Activated naive CD8-positive, alpha-beta T cell treated with anti-CD3 and anti-CD28 coated beads for 36 hours (primary cell): ENCODE measurements at places on chromosomes 6 and 20.
A peak's percentile ranks its signal among the peaks of the same experiment; 100 is the strongest.

DNA sequence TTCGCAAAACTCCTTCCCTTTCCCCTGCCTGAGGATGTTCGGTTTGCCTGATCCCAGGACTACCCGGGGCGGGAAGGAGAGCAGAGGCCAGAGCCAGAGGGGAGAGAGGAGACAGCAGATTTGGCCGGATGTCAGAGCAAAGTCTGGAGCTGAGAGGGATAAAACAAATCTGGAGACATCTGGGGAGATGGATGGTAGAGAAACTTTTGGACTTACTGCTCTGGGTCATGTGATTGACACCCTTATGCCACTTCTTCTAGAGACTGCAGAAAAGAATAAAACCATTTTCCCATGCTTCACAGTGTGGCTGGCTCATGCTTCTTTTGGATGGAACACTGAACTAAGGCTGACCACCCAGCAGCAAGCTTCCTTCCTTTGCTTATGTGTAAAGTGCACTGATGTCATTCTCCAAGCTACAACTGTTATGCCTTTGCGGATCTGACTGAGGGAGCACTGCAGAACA lies 174.7 kb downstream of the FOXC1 start:
- no peak for DNase-seq
- no peak overlapping the region for H3K27ac ChIP-seq
- H3K4me1 ChIP-seq, result no peaks in the 10 kb centered on the region

DNA sequence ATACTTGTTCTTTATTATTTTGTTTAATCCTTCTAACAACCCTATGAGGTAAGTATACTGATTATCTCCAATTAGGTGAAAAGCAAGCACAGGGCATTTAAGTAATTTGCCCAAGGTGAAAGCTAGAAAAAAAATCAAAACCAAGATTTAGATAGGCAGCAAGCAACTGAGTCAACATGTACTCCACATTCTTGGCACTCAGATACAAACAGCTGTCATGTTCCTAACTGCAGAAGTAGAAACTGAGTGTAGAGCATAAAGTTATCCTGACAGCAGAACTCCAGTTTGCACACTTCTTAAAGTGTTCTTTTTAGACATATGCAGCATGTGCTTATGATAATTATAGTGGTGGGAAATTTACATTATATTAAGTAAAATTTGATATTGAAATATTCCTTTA lies 278.1 kb downstream of the MEI4 start:
- DNase-seq, result no peak
- no peak overlapping the region for H3K4me3 ChIP-seq
- no peaks in the 10 kb centered on the region for H3K27me3 ChIP-seq
- no peak overlapping the region for H3K27ac ChIP-seq
- H3K36me3 ChIP-seq, result no peaks in the 10 kb centered on the region

GRCh38 chr6:56759521-56759920 lies 116.8 kb upstream of the DST start:
- no peak for DNase-seq
- no peaks in the 10 kb centered on the region for H3K36me3 ChIP-seq
- no peak overlapping the region for H3K27ac ChIP-seq
- H3K4me1 ChIP-seq, result no peaks in the 10 kb centered on the region
- peaks cover 3% of the 10 kb centered on the region for H3K27me3 ChIP-seq
- no peak overlapping the region for H3K4me3 ChIP-seq

- peaks cover 71% of the 10 kb centered on the region for H3K27me3 ChIP-seq
- H3K27ac ChIP-seq, result no peak overlapping the region
- H3K4me3 ChIP-seq, result peak overlapping the region; percentile 32
- H3K4me1 ChIP-seq, result peaks cover 42% of the 10 kb centered on the region
These were observed 11.2 kb downstream of the TRIM31 start for GRCh38 chr6:30101444-30102413.
